HS-5 (cell line): ENCODE measurements at places on chromosomes 4 and X.

DNA sequence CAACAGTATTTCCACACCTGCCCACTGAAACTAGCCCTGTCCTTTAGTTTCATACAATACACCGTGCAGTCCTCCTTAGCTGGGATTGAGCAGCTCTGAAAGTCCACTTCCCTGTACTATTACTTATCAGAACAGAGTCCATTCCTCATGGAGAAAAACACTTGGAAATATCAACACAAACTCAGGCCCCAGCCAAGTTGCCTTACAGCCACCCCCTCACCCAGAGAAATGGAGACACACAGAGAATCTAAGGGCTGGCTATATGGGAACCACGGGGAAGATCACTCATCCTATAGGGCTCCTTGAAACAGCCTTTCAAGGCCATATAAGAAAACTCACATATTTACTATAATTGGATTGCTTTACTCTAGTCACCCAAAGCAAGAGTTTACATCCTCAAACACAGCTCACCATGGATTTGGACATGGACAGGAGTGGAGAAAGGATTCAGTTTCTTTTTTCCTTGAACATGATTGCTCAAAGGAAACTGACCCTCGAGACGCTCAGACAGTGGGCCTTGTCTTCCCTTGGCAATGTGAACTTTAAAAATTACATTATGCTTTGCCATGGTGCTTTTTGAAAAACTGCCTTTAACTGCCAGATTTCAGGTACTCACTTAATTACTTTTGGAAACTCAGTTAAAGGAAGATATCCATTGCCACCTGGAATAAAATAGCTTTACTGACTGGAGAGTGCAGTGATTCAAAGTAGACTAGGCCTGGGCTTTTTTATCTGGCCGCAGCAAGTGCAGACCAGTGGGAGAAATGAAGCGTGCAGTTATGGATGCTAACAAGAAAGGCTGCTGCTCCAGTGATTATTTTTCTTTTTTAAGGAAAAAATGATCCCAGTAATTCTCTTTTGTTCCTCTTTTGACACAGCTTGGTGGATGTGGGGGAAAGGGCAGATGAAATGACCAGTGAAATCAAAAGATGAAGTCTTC, 1.6 kb downstream of the SCARB2 start:
- DNase-seq: no peak

- DNase-seq: no peak
Measured at GRCh38 chr4:153785910-153786721, 2.8 kb downstream of the SFRP2 start.

- DNase-seq: no peak
Measured at GRCh38 chr4:26806331-26806730, 54.3 kb upstream of the STIM2 start.

DNA sequence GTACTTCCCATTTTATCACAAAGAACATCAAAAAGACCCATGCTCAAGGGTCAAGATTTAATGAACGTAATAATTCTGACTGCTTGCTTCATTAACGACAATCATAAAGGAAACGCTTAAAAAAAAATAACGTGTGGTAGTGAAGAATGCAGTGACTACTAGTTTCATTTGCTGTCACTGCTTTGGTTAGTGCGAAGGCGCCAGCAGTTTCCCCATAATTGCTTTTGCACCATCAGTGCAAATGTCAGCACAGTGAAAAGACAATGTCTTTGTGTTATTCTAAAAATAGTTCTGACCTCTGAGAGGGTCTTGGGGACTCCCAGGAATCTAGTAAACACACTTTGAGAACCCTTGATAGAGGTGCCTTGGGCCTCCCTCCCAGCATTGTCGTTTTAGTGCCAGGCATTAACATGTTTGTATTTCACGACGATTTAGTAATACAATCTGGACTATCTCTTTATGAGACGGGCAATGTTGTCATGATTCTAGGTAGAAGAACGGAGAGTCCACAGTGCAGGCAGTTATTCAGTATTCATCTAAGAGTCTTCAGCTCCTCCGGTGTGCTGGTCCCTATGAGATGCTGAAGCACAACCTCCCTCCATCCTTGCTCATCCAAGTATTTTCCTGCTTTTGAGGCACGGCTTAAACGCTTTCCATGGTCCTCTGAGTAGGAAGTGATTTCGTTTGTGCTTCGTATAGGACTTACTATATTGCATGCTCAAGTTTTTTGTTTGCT, 71.0 kb downstream of the AFF1 start:
- DNase-seq: no peak

- DNase-seq: no peak
Measured at GRCh38 chr4:17758485-17758884, 22.9 kb downstream of the FAM184B start.

DNA sequence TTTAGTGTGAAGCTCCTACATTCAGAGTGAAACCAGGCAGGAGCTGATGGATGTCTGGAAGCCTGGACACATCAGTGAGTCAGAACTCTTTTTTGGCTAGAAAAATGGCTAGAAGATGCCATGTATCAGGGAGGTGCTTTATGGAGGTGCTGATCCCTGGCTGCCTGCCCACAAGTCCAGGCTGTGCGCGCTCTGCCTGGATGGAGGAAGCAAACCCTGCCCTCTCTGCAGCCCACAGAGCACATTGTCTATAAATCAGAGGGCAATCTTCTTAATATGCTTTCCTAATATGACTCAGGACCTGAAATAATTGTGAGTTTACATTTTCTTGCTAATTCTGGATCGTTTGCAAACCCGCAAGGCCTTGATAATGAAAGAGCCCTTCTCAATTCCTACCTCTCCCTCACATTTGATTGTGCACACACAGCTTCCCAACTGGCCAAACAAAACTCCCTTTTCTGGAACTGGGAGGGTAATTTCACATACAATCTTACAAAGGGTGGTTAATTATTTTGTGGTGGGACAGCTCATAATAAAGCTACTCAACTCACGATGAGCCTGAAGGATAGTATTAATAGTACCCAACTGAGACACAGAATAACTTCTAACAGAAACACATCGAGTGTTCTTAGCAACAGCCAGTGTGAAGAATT, 11.7 kb downstream of the MFAP3L start:
- DNase-seq: no peak

- DNase-seq: no peak
Measured at GRCh38 chrX:41265615-41266014, 68.3 kb upstream of the DDX3X start.

- peak; percentile 80 for DNase-seq
Measured at GRCh38 chr4:180923486-180923885, 1319.7 kb upstream of the TENM3 start.

GRCh38 chr4:134691915-134692314, 490.3 kb upstream of the PABPC4L start:
- peak; percentile 13 for DNase-seq

GRCh38 chrX:105999294-105999693, 39.2 kb downstream of the SERPINA7 start:
- no peak for DNase-seq

DNA sequence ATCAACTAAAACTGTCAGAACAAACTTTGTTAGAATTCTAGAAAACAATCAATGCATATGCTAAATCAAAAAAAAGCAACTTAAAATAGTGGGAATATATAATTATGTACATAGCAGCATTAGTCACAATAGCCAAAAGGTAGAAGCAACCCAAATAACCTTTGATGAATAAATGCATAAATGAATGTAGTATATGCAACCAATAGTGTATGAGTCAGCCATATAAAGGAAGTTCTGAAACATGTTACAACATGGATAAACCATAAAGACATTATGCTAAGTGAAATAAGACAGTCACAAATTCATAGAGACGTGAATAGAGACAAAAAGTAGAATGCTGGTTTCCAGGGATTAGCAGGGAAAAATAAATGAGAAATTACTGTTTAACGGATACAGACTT, 762.8 kb upstream of the INTU start:
- no peak for DNase-seq

- no peak for DNase-seq
Measured at GRCh38 chr4:153074936-153075630, 129.2 kb upstream of the TRIM2 start.

GRCh38 chrX:130060122-130061069, 49.9 kb downstream of the ELF4 start:
- peak; percentile 30 for DNase-seq

DNA sequence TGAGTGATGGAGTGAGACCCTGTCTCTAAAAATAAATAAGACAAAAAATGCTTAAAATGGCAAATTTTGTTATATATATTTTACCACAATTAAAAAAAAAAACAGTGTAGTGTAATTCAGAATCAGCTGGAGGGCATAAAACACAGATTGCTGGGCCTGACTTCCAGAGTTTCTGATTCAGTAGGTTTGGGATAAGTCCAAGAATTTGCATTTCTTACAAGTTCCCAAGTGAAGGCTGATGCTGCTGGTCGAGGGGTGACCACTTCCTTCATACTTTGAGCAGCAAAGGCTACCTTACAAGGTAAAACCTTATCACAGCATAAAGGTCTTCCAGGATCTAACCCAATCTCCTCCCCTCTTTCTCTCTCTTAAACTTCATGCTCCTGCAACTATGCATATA, 40.7 kb downstream of the KLHL8 start:
- no peak for DNase-seq

- DNase-seq: no peak
Measured at GRCh38 chr4:109276482-109277095, 25.9 kb downstream of the COL25A1 start.

GRCh38 chr4:3042226-3042625, 32.1 kb downstream of the HTT-AS start:
- DNase-seq: no peak

DNA sequence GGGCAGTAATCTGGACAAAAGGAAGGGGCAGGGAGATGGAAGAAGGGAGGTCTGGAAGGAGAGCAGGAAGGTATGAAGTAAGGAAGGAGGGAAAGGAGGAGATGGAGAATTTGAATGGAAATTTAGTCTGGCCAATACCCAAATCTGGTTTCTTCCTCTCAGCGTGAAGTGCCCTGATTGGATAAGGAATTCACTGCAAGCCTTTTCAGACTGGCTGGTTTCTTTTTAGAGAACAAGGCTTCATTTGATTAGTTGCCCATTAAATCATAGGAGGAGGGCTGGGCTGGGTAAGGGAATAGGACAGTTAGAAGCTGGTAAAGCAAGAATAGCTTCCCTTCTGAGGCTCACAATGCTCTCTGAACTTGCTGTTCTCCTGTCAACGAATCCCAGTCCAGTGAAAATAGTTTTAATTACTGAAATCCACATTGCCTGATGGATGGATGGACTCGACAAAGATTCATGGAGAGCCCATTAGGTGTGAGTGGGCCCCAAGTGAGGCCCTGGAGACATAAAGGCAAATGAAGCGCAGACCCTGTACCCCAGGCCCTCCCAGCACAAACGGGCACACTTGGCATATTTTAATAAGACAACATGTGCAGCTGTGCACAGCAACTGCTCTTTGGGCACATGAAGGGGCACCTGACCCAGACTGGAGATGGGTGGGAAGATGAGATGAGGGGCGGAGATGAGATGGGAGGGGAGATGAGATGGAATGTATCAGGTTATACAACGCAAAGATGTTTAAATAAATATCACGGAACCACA, 347.1 kb upstream of the GATB start:
- DNase-seq: no peak

- DNase-seq: no peak
Measured at GRCh38 chr4:22129454-22130029, 181.0 kb upstream of the KCNIP4 start.

- no peak for DNase-seq
Measured at GRCh38 chr4:30495251-30495650, 224.9 kb upstream of the PCDH7 start.

DNA sequence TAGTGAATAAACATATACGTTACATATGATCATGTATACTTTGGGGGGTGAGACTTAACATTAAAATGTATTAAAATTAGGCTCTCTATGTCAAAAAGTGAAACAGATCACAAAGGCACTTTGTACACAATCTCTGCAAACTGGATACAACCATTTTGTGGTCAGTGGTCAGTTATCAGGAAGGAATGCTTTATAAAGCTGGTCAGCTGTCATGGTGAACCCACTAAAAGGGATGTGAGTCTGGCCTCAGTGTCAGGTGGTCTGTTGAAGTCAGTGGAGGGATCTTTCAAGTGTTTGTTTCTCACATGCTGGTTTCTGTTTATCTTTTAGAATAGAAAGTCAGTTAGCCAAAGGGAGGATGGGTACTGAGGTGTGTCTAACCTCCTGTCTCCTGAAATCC, 875.5 kb upstream of the INTU start:
- DNase-seq: no peak

DNA sequence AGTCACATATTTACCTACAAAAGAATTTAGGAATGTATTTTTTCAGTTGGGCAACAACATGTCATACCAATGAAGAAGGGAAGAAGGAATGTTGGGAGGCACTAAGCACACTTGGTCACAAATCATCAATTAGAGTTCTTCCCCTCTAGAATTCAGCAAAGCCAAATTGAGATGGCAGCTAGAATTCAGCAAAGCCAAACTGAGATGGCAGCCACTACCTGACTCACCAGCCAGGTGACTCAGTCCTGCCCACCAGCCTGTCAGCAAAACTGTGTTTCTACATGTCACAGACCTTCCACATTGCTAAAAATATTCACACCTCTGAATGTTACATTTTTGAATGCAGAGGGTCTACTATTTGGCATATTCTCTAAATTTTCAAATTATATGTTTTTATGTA, 63.2 kb upstream of the NOCT start:
- no peak for DNase-seq

DNA sequence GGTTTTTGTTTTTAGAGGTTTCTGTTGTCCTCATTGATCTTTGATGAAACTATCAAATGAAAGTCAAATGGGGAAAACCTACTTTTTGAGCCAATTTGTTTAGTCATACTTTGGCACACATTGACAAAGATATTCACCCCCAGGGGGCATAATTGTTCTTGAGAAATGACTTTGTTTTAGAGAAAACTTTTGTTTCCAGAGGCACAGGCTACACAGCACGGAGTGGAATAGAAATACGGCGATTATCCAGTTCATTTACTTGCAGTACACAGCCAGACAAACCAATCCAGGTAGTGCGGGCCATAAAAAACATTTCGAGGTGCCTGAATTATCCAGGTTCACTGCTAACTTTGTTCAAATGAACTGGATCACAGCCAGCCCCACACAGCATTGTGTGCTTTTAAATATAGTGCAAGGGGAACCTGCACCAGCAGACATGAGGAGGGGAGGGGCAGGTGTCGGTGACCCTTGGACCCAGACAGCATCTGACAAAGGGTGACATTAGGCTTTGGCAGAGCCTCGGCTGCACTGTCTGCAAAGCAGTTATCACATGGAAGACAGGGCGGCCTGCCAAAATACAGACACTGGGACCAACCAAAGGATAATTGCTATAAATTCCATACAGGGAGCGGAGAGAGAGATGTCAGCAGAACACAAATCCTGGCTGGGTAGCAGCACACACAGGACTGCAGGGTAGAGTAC, 179.6 kb upstream of the NOCT start:
- DNase-seq: no peak

DNA sequence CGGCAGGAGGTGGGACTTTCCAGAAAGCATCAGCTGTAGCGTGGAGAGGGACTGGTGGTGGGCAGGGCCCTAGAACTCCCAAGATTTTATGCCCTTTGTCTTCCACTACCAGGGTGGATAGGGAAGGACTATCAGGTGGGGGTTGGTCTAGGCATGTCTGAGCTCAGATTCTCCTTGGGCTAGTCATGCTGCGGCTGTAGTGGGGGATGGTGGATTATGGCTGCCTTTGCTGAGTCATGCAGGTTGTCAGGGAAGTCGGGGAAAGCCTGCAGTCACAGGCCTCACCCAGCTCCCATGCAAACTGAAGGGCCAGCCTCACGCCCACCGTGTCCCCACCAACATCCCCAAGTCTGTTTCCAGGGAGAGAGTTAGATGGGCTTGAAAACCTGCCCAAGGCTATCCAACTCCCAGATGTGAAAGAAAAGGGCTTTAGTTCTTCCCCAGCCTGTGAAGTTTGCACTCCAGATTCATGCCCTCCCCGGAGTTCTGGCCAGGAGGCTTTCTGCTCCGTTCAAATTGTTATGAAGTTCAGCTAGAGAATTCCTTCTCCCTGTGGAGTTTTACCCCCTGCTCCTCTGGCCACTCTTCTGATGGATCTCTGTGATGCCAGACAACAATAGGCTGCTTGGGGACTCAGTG, 13.4 kb upstream of the MEPE start:
- DNase-seq: peak; percentile 43
